ENCODE measurements at places on chromosomes 1 and 21.

DNA sequence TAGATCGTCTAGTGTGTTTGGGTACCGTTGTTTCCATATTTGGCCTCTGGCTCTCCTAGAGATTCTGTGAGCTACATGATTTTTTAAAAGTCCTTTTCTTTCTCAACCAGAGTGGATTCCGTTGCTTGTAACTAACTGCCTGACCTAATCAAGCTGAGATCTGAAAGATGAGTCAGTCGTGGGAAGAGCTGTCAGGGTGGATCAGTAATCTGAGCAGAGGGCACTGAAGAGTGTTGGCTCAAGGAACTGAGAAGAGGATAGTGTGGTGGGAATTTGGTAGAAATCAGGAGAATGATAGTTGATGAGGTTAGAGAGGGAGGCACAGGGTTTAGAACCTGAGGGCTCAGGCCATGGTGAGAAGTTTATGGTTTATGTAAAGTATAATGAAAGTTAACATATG, 52.2 kb downstream of the TRAF5 start:
- no peak for DNase-seq

DNA sequence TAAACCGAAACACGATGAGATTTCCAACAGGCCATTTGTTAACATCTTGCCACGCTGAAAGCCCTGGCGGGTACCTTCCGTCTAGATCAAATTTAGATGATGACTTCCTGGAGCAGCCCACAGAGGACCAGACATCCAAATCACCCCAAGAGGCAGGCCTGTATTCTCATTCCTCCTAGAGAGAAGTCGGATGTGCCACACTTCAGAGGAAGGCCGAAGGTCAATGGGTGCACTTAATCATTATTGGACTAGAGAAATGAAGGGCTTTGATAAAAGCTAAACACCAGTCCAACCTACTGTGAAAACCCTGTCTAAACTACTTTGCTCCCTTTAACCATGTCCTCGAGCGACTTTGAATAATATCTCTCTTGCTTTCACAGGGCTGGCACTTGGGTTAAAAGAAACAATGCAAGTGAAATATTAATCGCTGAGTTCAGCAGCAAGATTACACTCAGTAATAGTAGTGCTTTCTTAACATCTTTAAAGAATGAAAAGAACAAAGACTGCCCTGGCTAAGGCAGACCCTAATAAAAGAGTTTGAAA, 76.5 kb downstream of the BCAR3 start:
- no peak for DNase-seq

DNA sequence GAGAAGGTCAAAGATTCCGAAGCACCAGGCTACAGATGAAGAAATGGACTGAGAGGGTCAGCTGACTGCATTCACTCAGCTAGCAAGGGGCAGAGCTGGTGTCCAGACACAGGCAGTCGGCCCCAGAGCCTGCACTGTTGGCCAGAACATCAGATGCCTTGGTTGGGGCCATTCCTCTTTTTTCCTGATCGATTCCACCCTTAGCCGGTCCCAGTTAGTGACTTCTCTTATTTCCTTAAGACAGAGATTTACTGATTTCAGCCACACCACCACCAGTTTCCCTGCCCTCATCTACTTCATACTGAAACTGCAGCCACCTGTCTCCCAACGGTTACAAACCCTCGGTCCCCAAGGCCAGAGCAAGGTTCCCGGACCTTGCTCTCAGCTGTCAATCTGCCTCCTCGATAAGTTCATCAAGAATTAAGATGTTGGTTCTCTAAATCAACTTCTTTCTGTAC, 11.5 kb downstream of the CD58 start:
- no peak for DNase-seq

DNA sequence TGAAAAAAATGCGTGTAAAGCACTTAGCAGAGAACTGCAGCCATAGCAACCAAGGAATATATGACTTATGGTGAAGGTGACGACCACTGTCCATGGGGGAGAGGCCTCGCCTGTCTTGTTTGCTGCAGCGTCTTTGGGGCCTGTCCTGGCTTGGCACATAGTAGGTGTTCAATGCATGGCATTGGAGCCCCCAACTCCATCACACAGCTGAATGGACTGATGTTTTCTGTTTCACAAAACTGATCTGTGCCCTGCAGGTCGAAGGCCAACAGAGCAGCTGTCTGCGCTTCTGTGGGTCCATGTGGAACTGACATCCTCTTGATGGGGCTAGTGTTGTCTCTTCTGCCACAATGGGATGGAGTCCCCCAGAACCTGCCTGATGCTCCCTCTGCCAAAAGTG, 296.0 kb downstream of the PTPRU start:
- no peak for DNase-seq

GRCh38 chr1:178342745-178343144, 154.0 kb downstream of the CLEC20A start:
- DNase-seq = no peak

GRCh38 chr1:157732755-157733154, 32.2 kb upstream of the FCRL3 start:
- DNase-seq = no peak

- no peak for DNase-seq
Measured at GRCh38 chr1:15579683-15580047, 5.2 kb downstream of the AGMAT start.

DNA sequence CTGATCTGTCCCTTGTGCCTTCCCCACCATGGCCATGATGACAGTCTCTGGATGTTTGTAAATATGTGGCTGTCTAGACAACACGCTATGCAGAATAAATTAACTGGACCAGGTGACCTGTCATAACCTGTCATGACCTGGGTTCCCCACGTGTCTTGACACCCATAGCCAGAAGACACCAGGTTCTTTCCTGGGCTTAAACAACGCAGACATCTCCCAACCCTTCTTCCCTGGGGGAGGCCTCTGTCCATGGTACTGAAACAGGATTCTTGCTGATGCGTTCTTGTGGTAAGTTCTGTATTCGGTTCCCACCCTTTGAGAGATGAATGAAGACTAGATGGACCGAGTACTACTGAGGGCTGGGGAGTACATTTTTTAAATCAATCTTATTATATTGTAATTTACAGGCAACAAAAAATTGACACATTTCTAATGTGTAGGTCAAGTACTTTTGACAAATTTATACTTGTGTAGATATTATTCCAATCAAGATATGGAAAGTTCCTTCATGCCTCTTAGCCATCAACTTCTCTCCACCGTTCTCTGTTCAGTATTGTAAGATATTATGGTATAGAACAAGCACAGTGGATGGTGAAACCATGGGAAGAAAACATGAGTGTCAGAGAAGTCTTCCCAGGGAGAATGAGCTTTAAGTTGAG, 738.8 kb downstream of the PTPRU start:
- DNase-seq = no peak

DNA sequence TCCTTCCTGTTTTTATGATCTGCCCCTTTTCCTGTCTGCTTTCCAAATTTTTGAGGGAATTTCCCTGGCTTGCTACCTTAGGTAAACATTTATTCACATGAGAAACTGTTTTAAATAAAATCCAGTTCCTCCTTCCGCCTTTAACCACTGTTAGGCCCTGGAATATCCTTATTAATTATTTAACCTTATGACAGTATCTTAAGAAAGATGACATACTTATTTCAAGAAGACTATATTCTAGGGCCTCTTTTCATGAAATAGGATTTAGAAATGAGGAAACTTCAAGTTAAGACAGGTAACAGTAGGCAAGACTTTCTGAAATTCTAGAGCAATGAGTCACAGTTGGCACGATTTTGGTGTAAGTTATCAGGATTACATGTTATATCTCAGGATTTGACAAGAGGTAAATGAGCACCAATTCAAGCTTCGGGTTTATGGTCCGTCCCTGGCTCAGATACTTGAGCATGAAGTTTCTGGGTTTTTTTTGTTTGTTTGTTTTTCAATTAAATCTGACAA, 2.0 kb upstream of the TNFSF18 start:
- DNase-seq = no peak

DNA sequence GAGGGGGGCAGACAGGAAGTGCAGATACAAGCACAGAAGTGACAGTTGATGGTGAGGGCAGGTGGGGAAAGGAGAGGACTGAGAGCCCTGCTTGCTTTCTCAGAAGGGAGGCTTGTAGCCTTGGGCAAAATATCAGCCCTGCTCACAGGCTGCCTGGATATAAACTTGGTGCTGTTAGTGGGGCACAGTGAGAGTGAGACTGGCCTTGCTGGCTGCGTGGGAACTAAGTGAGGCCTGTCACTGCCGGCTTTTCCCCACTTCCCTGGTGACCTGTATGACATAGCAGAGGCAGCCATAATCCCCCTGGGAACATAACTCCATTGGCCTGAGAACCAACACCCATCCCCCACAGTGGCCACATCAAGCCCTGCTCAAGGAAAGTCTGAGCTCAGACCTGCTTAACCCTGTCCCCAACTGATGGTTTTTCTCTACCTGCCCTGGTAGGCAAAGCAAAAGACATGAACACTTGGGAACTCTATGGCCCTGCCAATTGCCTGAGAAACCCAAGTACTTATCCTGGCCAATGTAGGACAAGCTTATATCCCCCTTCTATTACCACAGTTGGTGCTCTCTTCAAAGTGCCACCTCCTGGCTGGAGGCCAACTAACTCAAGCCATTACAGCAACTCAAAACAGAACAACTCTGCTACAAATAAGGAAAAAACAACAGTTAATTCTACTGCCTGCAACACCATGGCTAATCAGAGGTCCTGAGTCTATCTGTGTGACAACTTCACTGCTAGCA, 472.7 kb downstream of the PLPP3 start:
- DNase-seq = no peak

GRCh38 chr1:189125694-189126093, 1352.0 kb downstream of the BRINP3 start:
- no peak for DNase-seq

GRCh38 chr21:44914176-44914874, 6.4 kb downstream of the ITGB2 start:
- DNase-seq = no peak

- peak; percentile 4 for DNase-seq
Measured at GRCh38 chr1:173149887-173150286, 57.2 kb downstream of the TNFSF4 start.

DNA sequence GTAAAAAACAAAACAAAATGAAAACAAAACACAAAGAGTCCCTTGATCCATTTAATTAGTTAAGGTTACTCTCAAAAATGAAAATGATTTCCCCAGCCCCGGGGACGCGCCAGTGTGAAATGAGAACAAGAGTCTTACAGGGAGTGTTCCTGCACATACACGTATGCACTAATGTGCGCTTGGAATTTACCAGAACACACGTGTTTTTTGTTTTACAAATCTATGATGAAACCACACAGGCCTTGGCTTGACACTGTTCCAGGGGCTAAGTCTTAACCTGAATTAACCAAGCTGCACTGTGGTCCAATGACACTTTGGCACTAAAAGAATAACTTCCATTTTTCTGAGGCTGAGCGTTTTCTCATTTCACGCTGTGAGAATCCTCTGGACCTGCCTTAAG, 63.7 kb downstream of the SLC45A1 start:
- no peak for DNase-seq

GRCh38 chr1:180157576-180158057, 2.9 kb downstream of the QSOX1 start:
- no peak for DNase-seq

DNA sequence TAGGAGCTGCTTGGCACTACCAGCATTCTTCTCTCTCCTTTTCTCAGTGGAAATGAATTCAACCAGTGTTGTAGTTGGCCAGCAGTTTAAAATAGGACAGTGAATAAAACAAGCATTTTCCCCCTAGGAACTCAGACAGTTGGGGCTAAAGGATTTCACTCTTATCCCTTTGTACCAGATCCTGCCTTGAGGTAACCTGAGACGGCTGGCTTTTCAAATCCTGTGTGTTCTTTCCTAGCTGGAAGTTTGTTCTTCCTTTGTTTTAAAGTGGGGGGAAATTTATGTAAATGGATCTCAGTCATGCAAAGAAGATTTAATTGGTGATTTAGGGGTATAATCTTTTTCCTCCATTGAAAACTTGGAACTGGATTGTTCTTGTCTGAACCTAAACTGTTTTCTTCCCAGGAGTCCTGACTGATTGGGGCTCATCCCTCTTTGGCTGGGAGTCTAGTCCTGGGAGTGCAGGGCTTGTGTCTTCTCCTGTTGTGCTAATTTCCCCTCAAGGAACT, 23.3 kb downstream of the ZP4 start:
- DNase-seq = no peak

GRCh38 chr1:165905853-165906252, 78.4 kb downstream of the UCK2 start:
- DNase-seq = no peak

DNA sequence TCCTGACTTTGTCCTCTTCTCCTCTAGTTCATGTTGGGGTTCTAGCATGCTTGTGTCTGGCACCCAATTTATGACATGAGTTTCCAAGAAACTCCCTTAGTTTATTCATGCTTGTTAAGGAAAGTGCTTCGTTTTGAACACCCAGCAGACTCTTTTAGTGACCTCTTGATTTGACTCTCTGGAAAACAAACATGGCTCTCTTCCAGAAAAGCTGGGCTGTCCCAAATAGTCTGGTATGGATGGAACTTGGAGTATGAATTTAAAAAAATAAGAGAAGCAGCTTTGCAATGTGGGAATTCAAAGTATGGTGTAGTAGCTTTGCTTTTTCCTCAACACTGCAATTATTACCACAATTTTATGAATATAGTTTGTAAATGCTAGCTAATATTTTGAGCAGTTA, 143.4 kb upstream of the C8B start:
- no peak for DNase-seq

DNA sequence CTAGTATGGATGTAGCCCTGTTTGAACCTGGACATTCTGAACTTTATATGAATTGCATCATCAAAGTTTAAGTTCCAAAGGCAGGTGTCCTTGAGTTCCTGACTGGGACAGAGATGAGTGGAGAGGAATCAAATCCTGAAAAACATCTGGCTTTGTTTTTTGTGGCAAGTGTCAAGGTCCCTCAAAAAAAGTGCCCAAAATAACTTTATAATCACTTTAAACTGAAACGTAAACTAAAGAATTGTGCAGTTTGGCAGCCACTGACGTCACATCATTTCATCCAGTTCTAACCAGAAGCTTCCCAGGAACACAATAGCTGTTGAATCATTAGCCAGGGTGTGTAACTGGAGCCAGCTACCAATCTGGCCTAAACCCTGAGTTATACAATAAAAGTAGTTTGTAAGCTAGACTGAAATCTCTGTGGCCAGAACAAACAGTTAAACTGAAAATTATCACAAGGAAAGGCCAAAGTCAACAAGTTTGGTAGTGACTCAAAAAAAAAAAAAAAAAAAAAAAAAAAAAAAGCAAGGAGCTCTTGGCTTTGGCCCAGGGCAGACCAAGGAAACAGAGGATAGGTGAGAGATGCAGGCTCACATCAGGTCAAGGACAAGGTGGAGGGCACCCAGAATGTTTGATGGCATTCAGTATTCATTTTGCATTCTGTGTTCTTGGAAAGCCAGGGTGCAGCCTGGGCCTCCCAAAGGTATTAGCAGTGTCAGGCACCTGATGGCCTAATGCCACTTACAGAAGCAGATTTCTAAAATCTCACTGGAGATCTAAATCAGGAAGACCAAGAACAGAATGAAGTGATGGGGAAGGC, 74.3 kb downstream of the TNFSF18 start:
- no peak for DNase-seq

- no peak for DNase-seq
Measured at GRCh38 chr1:15066191-15066590, 87.4 kb upstream of the TMEM51 start.

All from T1000 (cell line).